ENCODE measurements at places on chromosomes 12 and 14.
A peak's percentile ranks its signal among the peaks of the same experiment; 100 is the strongest.

- no peak for DNase-seq
Measured at GRCh38 chr14:61328626-61329262, 7.4 kb downstream of the PRKCH start.

DNA sequence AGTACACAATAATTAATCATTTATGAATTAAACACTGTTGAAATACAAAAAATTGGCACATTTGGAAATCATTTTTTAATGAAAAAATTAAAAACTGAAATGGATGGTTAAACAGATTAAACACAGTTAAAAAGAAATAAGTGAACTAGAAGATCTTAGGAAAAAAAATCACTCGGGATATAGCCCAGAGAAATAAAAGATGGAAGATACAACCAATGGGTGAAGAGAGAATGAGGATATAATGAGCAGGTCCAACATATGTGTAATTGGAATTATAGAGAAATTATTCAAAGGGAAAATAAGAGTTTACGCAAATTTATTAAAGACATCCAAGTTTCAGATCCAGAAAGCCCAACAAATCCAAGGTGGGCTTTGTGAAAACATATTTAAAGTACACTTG, 6.1 kb downstream of the GPR137C start:
- DNase-seq: no peak

DNA sequence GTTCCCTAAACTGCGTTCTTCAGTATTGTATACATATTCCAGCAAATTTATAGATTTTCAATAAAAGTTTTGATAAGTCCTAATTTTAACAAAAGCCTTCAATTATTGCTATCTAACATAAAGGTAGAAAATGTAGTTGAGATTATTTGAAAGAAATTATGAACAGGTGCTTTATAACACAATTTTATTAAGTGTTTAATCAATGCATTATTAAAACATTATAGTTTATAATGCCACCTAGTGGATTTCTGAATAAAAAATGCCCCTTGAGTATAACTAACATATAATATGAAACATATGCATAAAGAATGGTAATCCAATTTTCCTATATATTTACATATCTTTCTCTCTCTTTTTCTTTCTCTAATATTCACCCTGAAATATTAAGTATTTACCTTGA, 515.3 kb downstream of the SLC6A15 start:
- peak; percentile 18 for DNase-seq

DNA sequence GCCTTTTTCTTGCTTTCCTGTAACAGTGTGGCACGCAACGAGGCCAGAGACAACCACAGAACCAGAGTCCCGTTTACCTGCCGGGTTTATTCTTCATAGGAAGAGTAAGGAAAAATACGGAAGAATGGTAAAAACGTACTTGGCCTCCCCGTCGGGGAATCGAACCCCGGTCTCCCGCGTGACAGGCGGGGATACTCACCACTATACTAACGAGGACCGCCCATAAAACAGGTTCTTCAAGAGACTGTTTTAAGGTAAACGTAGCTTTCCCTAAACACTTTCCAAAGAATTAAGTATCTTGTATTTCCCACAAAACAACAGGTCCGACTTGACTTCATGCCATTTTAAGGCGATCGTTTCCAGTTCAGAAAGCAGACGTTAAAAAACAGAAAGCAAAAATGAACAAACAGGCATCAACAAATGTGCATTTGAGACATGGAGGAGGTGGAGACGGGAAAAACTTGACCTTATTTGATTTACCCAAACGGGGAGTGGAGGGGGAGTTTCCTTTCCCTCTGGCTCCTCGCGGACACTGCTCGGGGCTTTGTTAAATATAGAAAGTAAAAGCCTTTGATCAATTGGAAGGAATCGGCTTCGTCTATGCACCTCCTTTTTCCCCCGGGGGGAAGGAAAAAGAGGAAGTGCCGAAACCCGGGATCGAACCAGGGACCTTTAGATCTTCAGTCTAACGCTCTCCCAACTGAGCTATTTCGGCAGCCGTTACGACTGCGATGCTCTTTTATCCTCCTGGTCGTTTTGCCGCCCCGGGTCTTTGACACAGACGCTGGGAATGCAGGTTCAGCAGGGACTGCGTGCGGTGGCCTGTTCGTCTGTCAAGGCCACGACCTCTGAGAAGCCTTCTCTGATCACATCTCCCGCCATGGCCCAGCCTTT, 13.0 kb upstream of the UBC start:
- DNase-seq: peak; percentile 90

GRCh38 chr12:19243551-19243950, 114.0 kb downstream of the PLEKHA5 start:
- no peak for DNase-seq

- no peak for DNase-seq
Measured at GRCh38 chr12:62977418-62977817, 42.5 kb upstream of the PPM1H start.

DNA sequence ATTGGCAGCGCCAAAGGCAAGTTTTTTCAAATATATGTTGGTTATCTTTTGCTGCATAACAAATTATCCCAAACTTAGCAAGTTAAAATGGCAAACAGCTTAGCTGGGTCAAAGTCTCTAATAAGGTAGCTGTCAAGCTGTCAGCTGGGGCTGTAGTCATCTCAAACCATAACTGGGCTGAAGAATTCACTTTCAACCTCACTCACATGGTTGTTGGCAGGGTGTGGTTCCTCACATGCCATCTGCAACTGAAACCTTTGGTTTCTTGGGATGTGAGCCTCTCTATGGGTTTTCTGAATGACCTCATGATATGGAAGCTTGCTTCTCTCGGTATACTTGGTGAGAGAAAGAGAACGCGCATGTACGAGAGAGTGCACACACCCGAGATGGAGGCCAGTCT, 125.4 kb downstream of the LRIG3 start:
- no peak for DNase-seq

DNA sequence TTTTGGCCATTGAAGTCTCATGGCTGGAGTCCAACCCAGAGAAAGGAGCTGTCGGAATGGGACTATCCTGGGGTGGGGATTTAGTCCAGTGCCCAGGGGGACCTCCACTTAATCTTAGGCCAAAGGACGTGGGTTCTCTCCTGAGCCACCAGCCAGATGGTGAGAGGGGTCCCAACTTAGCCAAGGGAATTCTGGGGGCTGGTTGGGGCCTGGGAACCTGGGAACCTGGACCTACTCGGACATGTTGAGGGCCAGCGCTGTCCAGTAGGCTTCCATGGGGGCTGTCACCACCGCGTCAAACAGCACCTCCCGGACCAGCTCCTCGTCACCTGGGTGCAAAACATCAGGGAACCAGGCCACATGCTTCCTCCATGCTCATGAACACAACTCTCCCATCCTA, 33.4 kb downstream of the LRTM2 start:
- DNase-seq: no peak

DNA sequence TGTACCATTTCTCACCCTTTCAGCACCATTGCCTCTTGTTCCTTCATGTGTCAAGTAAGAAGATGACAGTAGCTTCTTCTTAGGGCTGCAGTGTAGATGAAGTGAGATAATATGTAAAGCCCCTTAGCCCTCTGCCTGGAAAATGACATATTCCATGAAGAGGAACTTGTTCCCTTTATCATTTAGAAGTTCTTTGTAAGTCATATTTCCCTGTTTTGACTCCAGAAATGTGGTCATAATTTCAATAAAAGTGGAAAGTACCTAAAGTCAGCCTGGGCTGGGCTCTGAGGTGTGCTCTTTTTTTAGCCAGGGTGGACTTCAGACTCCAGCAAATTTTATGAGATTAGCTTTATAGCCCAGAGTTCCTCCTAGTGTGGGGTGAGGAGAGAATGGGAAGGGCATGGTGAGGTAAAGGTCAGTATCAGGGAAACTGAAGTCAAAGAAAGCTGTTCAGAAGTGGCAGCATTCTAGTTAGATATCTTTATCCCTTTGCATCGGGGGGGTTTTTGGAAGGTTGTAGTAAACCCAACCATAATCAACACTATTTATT, 92.5 kb downstream of the TMCC3 start:
- no peak for DNase-seq

DNA sequence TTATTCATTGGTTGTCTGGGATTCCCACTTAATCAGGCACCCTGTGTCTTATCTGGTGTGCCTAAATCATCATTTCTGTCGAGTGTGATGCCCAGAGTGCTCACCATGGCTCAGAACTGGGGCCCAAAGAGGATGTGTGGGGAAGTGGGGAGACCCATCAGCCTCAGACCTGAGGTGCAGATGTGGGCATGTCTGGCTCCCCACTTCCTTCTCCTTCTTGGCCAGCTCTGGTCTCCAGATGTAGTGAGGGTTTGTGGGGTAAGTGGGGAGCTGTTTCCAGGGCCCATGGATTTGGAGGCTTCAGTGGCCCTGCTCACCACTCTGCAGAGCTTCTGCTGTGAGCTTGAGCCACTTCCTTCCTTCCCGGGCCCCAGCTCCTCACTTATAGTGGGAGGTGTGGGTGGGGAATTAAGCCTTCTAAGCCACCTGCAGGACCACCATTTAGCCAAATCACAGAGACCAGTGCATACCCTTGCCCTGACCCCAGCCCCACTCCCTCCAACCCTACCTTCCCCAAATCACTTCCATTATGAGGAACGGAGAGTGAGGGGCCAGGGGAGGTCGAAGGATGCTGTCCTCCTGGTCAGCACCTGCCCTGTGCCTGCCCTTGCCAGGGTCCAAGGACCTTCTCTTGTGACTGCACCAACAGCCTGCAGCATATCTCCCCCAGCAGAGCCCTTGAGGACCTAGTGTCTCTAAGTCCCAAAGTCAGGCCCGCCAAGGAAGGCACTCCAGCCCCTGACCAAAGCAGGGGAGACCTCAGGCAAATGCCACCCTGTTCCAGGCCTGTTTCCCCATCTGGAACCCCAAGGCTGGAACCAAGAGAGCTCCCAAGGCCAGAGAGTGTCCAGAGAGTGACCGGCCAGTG, 278.2 kb upstream of the RTL1 start:
- no peak for DNase-seq

- peak; percentile 75 for DNase-seq
Measured at GRCh38 chr12:117836999-117837736, 131.6 kb downstream of the KSR2 start.

DNA sequence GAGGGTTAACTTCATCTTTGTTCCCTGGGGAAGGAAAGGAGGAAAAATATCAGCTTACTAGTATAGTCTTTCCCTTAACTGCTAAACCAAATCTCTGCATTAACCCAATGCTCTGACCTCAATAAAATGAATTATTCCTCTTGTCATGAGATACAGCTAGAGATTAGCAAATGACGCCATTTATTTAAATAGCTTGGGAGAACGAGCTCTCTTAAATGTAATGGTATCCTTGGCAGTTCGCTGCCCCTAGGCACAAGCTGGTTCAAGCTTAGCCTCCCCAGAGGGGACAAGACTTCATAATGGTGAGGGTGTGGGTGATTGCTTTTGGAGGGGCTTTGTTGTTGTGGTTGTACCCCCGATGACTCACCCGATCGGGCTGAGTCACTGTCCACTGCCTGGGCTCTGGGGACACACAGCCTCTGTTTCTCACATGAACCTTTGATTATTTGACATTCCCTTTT, 19.6 kb downstream of the FNTB start:
- DNase-seq: no peak

GRCh38 chr12:52278575-52279421, 4.4 kb downstream of the KRT86 start:
- DNase-seq: peak; percentile 83

DNA sequence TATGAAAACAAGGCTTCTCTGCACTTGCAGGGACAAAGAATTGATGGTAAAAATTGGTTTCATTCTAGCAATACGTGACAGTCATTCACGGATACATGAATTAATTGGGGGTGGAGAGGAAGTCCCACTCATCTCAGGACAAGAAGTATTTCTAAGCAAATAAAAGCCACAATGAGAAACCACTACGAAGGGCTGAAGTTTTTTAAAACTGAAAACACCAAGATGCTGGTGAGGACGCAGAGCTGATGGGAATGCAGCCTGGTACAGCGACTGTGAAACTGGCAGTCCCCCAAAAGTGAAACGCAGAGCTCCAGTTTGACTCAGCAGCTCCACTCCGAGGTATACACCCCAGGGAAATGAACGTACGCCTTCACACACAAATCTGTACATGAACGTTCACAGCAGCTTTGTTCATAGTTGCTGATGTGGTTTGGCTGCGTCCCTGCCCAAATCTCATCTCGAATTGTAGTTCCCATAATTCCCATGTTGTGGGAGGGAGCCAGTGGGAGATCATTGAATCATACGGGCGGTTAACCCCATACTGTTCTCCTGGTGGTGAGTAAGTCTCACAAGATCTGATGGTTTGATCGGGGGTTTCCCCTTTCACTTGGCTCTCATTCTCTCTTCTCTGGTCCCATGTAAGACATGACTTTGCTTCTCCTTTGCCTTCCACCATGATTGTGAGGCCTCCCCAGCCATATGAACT, 89.0 kb downstream of the SCARB1 start:
- DNase-seq: peak; percentile 100

DNA sequence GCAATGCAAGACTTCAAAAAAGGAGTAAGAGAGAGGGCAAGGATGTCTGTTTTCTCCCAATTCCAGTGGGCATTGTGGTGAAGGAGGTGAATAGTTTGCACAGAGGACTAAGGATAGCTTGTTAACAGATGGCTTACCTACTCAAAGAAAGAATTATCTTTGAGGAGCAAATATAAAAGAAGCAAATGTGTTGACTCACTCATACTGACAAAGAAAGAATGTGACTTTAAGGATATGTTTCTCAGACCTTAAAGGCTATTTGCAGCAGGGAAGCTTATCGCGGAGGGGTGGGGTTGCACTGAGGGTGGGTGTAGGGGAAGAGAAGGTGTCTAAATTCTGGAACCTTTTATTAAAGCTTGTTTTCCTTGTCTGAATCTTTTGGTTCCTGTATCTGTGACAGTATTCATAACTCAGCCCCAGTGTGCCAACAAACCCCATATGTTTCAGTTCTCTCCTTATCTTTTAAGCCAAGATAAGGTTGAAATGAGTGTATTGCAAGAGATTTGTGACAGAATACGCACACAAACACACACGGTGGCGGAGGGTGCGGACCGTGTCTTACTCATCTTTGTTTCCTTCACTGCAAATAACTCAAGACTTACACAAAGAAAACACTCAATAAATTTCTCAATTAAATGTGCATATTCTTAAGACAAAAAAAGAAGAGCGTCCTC, 146.4 kb upstream of the ARID2 start:
- DNase-seq: peak; percentile 98

- DNase-seq: no peak
Measured at GRCh38 chr12:31768046-31768445, 39.2 kb upstream of the AMN1 start.

GRCh38 chr14:22478670-22479069, 110.4 kb downstream of the DAD1 start:
- peak; percentile 46 for DNase-seq

- peak; percentile 73 for DNase-seq
Measured at GRCh38 chr14:22375321-22375930, 213.6 kb downstream of the DAD1 start.

- no peak for DNase-seq
Measured at GRCh38 chr14:93977790-93978581, 1.6 kb upstream of the ASB2 start.
